Activated CD4-positive, alpha-beta T cell treated with anti-CD3 and anti-CD28 coated beads, Interleukin-2, amount 50 U/mL, for 24 hours (primary cell): ENCODE measurements at places on chromosomes 6 and 20.

DNA sequence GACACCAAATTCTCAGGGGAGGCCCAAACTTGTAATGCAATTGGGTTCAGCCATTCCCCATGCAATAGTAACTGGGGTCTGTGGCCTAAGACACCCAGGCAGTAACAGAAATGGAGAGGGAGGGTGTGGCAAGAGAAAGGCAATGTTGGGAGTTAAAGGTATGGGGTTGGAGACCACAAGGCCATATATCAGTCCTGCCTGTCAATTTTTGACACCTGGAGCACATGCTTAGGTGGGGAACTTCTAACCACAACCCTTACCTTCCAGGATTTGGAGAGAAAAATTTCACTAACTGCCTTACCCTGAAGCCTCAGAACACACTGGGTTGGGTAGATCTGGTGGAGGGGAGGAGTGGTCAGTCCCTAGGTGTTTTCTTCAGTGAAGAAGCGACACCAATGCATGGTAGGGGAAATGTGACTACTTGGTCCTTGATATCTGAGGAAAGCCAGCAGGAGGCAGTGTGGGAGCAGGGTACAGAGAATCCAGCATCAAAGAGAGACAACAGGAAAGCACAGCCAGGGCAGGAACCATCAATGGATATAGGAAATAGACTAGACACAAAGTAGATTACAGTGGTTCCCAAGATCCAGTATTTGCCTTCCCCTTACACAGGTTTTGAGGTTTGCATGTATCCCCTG is 6.8 kb upstream of the USP49 start:
- DNase-seq = peak; percentile 59

- no peak for DNase-seq
Observed at GRCh38 chr6:155181498-155181897, 82.3 kb upstream of the CLDN20 start.

DNA sequence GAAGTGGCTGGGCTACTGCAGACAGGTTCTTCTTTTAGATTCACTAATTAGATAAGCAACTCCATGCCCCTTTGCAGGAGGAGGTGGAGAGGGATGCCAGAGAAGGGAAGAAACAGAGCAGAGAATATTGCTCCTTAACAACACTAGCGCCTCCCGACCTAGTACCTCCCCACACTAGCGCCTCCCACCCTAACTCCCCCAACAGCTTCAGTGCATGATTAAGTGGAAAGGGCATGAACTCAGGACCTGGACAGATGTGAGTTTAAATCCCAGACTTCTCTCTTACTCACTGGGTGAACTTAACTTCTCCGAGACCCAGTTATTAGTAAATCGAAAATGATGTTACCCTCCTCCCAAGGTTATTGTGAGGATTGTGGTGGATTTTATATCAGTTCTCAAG is 25.7 kb downstream of the STX11 start:
- no peak for DNase-seq

DNA sequence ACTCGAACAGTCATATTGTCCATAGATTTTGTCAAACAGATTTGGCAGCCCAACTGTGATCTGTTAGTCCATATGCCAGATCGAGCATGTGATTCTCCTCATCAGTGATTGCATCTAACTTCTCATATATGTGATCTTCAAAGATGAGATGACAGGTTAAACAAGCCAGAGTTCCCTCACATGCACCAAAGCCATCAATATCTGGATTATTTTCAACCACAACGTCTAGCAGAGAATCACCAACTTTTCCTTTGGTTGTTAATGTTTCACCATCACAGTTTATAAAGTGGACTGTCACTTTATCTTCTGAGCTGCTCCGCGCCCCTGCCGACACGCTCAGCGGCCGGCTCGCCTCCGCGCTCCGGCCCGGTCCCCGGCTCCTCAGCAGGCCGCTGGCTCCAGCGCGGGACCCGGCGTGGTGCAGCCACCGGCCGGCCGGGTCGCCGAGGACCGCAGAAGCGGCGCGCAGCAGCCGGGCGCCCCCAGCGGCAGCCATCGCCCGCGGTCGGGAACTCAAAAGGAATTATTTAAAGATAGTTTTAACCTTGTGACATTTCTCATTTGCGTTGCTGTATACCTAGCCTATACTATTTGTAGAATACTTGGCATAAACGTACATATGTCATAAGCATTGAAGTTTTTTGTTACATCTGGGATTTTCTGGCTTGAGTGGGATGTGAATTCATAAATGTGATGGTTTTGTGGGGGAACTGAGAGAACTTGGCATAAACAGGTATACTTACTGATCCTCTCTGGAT is 40.1 kb upstream of the DYNLRB1 start:
- no peak for DNase-seq

- no peak for DNase-seq
Observed at GRCh38 chr6:153130515-153131036, 506 bp downstream of the RGS17 start.

DNA sequence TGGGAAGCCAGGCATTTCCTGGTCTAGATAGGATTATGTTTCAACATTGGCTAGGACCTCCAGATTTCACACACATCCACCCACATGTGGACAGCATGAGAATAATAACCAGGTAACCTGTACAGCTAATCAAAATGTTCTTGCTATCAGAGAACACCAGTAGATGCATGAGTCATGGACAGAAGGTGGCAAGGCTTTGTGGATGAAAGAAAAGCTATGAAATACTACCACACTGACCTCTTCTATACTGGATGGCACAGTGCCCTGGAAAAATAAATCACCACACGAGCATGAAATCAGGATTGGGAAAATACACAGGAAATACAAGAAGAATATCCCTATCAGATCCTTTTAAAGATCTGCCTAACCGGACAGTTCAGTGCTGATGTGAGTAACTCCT is 113.0 kb downstream of the GMDS start:
- DNase-seq = no peak

- DNase-seq = no peak
Observed at GRCh38 chr6:156126535-156126934, 650.6 kb upstream of the ARID1B start.

GRCh38 chr6:41672816-41673703 is 34.8 kb downstream of the MDFI start:
- DNase-seq = no peak

GRCh38 chr6:166763606-166764472 is 136.8 kb upstream of the RPS6KA2 start:
- DNase-seq = no peak

DNA sequence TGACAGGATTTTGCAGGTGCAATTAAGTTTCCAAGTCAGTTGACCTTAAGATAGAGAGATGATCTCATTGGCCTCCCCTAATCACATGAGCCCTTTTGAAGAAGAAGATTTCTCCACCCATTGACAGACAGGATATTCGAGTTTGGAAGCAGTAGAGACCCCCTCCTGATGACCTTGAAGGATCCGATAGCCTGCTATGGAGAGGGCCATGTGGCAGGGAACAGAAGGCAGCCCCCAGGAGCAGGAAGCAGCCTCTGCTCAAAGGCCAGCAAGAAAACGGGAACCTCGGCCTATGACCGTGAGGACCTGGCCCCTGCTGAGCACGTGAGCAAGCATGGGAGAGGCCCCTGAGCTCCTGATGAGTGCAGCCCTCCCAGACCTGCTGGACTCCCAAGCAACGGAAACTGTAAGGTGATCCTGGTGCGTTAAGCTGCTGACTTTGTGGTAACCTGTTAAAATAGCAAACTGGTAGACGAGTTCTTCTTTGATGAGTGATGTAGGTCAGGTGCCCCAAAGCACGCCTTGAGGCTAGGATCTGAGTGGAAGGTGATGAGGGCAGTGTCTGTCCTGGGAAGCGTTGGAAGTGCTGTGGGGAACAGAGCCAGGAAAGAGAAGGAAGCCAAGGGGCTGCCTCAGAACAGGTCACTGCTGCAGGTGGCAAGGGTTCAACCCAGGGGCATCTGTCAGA is 18.5 kb upstream of the TUBB2A start:
- no peak for DNase-seq

GRCh38 chr6:77678048-77678447 is 25.2 kb downstream of the MEI4 start:
- no peak for DNase-seq

DNA sequence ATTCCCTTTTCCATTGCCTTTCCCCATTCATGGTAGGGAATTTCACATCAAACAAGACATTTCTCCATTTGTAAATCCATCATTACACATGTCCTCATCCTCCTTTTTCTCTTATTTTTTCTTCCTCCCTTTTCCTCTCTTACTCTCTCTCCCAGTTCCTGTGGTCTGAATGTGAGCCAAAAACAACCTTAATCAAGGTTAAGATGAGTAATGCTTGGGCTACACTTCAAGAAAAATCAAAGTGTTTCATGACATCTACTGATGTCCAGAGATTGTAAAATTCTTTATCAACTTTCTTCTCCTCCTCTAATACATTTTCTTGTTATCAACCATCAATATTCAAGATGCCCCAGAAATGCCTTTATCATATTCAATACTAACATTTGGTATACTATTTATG is 208.0 kb upstream of the PRND start:
- DNase-seq = no peak

DNA sequence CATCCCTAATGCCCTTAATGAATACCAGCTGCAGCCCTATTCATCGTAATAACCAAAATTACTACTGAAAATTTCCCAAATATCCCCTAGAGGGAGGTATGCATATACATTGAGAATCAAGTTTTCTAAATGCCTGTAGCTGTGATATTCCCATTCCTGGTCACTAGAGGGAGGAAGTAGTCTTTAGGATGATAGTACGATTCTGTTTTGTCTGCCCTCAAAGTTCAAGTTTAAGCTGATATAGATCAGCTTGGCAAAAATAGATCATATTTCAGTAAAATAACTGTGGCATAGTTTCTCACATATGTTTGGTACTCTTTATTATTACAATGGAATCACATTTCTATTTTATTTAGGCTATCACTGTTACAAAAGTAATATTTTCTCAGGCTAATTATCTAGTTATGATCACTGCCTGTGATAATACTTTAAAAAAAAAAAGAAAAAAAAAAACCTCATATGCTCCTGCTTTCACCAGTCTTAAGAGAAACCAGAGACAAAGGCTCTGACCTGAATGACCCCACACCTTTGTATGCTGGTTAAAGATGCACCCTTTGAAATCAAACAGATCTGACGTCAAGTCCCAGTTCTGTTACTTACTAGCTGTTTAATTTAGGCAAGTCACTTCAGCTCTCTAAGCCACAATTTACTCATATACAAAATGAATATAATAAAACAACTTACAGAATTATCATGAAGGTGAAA is 11.0 kb downstream of the TSPYL1 start:
- DNase-seq = no peak

GRCh38 chr6:112330071-112330878 is 16.9 kb upstream of the RFPL4B start:
- no peak for DNase-seq

GRCh38 chr6:3133515-3133914 is 15.0 kb downstream of the BPHL start:
- DNase-seq = no peak

GRCh38 chr20:23419995-23420901 is 1.0 kb downstream of the NAPB start:
- peak; percentile 28 for DNase-seq

DNA sequence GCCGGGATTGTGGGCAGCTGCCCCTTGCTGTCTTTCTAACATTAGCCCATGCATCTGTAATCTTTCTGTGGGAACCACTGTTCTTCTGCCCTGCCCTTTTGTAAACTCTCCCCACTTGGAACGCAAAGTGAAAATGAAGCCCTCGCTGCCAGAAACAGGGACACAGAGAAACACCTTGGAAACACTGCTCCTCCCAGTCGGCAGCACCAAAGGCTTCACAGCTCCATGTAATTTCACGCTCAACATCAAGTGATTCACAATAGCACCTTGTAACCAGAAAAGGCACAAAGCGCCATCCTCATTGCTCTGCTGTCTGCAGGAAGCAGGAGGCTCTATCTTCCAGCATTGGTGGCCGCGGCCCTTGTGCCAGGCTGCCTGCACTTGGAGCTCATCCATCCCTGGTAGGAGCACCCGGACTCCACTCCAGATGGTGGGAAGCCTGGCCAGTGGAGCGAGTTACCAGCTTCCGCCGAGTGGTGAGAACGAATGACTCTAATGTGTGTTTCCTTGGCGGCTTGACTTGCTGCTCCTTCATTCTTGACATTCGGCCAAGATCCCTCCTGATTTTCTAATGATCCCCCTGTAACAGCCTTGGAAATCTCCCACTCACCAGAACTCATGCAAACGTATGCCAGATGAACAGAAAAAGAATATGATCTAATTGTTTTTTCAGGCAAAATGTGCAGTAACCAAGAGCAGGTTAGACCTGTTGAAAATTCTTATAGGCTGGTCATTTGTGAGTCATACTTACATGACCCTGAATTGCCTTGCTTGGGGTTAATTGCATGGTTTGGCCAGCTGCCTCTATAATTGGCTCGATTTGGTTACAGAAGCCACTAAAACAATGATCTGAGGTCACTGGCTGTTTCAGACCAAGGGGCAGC is 169.1 kb upstream of the CDYL start:
- DNase-seq = no peak

DNA sequence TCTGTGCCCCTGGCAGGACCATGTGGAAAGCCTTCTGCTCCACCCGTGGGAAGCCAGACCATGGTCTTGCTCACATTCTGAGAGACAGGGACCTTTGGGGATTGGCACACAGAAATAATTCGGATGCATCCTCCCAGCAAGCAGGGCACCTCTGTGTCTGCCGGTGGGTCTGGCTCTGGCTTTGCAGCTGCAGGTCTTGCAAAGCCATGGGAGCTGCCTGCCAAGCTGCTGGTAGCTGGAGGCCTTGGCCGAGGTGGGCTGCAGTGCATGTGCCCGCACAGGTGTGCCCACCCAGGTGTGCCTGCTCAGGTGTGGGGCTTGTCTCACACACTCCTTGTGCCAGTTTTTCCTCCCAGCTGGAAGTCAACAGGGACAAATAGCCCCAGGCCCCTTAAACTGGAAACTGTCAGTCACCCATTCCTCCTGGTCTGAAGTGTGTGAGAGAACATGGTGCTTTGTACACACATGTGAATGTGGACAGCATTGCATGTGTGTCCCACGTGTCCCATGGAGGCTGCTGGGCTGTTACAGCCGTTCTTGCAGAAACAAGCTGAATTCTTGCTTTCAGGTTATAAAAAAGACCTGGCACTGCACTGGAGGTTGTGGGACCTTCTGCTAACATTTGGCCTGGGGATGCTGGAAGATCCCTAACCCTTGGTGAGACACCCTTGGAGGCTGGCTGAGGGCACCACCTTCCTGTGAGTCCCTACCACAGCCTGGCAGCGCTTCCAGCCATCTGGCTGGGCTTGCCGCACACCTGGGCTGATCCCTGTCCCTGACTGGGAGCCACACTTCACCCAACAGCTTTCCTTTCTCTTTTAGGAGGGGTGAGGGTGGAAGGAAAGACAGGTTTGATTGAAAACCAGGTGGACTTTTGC is 54.9 kb upstream of the SMOC2 start:
- DNase-seq = no peak

DNA sequence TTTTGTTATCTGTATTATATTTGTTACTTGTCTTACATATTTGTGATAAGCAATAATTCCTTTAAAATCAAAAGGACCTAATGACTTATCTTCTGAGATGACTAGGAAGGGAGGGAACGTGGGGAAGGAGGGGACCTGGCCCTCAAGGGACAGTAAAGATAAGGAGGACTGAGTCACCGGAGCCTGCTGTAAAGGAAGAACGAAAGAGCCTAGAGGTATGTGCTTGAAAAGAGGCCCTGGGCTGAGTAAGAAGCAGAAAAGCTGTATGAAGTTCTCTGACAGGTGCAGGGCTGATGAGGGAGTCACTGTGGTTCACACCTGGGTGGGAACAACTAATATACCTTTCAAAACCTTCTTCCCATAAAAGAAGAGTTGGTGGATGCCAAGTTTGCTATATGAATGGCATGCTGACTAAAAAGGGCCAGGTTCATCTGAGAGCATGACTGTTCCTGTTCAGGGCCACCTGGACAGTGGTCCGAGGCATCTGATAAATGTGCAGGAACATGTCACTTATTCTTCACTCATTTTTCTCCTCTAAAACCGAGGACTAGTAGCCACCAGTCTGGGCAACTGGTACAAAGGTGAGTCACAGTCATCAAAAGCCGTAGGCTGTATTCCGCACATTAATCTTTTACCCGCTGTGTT is 111.3 kb downstream of the TNFAIP3 start:
- DNase-seq = no peak
